Heart left ventricle (tissue), 16 donors: ENCODE measurements at places on chromosomes 5 and 9. TPM values are rescaled to one million over a fixed set of nuclear protein-coding genes. Genes with fewer than 3 reads are reported as not detected.
A peak's percentile ranks its signal among the peaks of the same experiment; 100 is the strongest.

DNA sequence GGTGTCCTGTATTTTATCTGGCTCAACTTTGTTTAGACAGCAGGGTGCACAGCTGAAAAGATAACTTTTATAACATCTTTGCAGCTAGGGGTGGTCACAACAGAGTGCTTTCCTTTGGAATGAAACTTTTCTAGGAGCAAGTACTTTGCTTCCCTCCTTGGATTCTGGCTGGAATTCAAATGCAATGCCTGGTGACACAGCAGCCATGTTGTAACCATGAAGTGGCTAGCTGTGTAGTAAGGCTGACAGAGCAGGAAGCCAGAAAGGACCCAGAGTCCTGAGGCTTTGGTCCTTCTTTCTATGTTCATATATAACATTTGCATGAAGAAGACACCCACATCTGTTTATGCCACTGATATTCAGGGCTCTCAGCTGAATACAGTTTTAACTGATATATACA is 48.1 kb downstream of the TENT4A start:
- no peak for DNase-seq

GRCh38 chr9:86730163-86730928 is 217.0 kb downstream of the GAS1 start:
- no peak for DNase-seq

The PCDHGA8 gene
- 0.76 TPM for polyA plus RNA-seq

- DNase-seq: no peak
Measured at GRCh38 chr5:77770293-77771005, 5.7 kb downstream of the TBCA start.

- no peak for DNase-seq
Measured at GRCh38 chr5:93681432-93681831, 60.0 kb downstream of the POU5F2 start.

The PCDHGA6 gene
- polyA plus RNA-seq: 2.2 TPM

DNA sequence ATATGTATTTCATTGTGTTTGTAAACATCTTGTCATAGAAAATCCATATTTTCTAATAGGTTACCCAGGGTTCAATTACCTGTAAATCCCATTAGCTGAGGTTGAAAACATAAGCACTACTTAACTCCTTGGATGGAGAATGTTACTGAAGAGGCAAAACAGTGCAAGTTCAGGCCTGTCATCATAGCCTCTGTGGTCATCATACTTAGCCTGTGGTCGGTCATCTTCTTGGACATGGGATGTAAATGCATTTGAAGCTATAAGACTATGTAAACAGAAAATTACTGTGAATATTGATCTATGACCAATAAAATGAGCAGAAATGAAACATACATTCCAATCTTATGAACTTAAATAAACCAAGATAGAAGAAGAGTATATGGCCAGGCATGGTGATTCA is 164.7 kb downstream of the CHSY3 start:
- no peak for DNase-seq

DNA sequence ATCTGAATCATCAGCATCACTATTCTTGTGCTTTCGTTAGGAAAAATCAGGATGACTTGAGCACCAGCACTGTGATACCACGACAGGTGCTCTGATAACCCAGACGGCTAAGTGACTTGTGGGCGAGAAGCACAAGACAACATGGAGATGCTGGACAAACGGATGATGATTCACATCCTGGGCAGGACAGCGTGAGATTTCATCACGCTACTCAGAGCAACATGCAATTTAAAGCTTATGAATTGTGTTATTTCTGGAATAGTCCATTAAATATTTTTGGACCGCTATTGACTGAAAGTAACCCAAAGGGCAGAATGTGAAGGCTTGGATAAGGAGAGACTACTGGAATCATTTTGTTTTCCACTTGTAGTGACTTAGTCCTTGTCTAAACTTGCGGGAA is 114.8 kb upstream of the DAPK1 start:
- DNase-seq: no peak

DNA sequence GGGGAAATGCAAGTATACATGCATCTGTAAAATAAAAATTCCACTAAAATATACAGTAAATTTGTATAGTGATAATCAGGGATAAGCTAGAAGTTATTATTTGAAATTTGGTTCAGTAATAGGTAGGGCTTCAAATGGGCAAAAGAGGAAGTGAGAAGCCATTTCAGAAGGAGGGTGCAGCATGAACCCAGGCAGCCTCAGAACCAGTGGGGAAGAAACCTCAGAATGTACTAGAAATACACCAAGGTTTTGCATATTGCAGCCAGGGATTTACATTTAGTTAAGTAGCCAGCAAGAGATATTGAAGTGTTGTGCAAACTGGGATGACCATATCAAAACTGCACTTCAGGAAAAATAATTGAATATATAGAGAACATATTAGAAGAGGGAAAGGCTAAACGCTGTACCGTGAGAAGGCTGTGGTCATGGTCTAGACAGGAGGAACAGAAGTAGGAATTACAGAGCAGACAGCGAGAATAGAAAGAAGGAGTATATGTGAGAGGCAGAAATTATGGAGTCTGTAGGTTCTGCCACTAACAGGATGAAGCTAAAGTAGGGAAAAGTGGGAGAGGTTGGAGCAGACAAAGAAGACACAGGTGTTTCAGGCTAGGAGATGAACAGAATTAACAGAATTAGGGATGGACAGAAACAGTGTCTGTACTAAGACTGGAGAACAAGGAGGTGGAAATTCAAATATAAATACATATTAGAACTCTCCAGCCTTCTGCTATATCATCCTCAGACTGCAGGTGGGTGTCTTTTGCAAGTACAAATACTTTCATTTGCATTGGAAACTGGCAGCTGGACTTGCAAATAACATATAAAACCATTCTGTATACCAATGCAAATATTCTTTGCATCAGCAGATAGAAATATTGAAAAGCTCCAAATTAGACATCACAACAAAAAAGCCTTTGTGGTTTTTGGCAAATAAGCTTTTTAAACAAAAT is 335.6 kb downstream of the ZNF608 start:
- DNase-seq: no peak

GRCh38 chr5:111013011-111013410 is 58.5 kb upstream of the TSLP start:
- no peak for DNase-seq

GRCh38 chr5:142654578-142655058 is 31.3 kb downstream of the FGF1 start:
- no peak for DNase-seq

DNA sequence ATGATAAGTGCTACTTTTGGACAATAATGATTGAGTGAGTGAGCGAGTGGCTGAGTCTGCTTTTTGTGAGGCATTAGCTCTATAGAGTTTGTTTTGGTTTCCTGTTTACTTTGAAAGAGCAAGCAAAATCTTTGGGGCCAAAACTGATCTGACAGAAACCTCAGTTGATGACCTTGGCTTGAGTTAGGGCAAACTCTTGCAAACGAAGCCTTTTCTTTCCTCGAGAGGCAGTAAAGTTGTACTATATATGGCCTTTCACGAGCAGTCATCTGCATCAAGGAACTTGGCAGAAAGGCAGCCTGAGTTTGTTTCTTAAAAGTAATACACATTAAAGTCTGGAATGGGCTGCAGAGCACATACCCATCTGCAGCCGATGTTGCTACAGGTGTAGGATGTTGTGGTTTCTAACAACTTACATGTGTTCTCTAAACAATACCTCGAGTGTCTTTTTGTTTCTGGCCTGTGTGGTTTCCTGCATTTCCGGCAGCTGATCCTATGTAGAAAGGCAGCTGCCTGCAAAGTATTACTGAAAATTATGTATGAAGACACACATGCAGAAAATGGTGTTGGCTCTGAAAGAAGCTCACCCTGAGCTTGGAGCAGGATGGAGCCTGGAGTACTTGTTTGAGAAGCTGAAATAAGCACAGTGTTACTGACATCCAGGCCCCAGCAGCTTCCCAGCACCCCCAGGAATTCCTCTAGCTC is 60.8 kb downstream of the FOXD1 start:
- no peak for DNase-seq

- DNase-seq: peak; percentile 63
Measured at GRCh38 chr9:70494221-70494620, 79.8 kb upstream of the KLF9 start.

The GRIN3A gene
- polyA plus RNA-seq: 0.06 TPM

- DNase-seq: no peak
Measured at GRCh38 chr9:89179540-89179894, 899 bp upstream of the SHC3 start.
